ENCODE measurements at places on chromosomes 11 and 22.

DNA sequence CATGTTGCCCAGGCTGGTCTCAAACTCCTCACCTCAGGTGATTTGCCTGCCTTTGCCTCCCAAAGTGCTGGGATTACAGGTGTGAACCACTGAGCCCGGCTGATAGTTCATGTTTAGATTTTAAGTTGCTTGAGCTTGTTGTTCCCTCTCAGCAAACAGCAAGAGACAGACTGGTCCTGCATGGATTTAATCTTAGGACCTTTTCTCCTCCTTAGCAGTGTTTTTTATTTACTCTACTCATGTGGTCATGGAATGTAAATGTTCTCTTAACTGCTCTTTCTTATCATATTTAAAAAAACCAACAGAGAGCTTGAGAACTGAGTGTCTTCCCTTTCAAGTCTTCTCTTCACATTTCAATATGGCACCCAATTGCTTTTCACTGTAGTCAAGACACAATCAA lies 22.7 kb upstream of the PRDM10 start:
- no peak for DNase-seq

GRCh38 chr11:58654908-58655296 lies 32.4 kb downstream of the CNTF start:
- no peak for DNase-seq

DNA sequence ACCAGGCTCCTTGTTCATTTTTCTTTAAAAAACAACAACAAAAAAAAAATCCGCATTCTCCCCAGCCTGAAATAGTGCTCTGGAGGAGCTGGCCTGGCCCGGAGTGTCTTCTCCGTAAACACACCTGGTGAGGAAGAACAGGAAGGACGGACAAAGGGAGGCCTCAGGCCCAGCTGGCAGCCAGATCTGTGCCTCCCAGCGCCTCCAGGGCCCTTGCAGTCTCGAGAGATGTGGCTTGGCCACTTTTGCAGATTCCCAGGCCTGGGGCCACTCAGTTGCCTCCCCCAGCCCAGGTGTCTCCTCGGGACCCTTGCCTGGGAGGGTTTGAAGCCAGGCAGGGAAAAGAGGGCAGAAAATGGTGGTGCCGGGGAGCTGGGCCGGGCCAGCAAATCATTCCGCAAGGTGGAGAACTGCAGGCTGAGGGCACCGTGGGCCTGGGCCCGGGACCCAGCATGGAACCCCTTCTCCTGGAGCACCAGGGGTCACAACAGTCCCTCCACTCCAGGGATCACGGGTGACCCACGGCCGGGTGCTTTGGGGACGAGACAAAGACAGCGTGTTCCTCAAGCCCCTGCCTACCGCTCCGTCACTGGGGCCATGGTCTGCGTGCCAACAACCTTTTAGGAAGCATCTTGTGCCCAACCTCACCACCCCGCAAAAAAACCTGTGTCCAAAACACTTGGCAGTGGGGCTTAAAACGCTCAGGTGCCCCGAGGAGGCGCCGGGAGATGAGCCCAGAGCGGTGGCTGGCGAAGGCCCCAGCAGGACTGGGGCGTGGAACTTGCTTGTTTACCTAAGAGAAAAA lies 67.1 kb upstream of the WNT7B start:
- DNase-seq, result peak; percentile 41

GRCh38 chr11:14414470-14415461 lies 55.8 kb upstream of the RRAS2 start:
- no peak for DNase-seq

- no peak for DNase-seq
Measured at GRCh38 chr22:39999144-39999757, 4.5 kb downstream of the FAM83F start.

GRCh38 chr22:23306926-23307325 lies 126.6 kb downstream of the BCR start:
- DNase-seq, result no peak

GRCh38 chr11:36343436-36343835 lies 47.3 kb downstream of the PRR5L start:
- no peak for DNase-seq

DNA sequence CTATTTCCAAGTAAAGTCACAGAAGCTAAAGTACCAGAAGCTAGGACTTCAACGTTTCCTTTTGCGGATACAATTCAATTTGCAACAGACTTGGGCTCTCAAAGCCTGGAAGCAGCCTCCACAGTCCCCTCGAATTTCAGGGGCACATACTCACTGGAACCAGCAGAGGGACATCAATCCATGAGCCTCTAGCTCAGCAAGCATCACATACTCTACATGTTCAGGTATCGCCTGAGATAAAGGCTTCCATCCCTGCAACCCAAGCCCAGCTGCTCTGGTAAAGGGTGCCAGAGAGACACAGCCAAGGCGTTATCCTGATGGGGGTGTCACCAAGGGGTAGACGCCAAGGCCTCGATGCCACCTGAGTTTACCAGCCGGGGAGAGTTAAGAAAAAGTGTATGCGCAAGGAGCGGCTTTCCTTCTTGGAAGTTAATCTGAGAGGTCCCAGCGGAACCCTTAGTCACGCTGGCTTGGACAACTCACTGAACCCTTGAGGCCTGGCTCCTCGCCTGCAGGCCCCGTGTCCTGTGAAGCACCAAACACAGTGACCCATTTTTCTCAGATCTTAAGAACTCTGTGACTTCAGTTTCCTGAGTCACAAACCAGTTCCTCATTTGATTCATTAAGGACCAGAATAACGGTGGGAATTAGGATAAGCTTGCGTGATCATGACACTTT lies 13.0 kb downstream of the LTO1 start:
- no peak for DNase-seq

DNA sequence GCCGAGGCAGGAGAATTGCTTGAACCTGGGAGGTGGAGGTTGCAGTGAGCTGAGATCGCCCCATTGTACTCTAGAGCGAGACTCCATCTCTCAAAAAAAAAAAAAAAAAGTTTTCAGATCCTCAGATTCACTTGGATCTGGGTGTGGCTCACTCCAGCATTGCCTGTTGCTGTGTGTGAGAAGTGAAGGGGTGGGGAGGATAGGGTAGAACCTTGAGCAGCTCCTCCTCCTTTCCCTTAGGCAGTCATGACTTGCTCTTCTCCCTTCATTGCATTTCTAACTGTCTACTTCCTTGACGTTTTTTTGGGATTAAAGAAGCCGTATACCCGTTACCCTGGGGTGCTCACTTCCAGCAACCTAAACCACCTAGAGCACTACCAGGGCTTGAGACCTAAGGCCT lies 63.1 kb upstream of the YWHAH start:
- DNase-seq, result no peak

DNA sequence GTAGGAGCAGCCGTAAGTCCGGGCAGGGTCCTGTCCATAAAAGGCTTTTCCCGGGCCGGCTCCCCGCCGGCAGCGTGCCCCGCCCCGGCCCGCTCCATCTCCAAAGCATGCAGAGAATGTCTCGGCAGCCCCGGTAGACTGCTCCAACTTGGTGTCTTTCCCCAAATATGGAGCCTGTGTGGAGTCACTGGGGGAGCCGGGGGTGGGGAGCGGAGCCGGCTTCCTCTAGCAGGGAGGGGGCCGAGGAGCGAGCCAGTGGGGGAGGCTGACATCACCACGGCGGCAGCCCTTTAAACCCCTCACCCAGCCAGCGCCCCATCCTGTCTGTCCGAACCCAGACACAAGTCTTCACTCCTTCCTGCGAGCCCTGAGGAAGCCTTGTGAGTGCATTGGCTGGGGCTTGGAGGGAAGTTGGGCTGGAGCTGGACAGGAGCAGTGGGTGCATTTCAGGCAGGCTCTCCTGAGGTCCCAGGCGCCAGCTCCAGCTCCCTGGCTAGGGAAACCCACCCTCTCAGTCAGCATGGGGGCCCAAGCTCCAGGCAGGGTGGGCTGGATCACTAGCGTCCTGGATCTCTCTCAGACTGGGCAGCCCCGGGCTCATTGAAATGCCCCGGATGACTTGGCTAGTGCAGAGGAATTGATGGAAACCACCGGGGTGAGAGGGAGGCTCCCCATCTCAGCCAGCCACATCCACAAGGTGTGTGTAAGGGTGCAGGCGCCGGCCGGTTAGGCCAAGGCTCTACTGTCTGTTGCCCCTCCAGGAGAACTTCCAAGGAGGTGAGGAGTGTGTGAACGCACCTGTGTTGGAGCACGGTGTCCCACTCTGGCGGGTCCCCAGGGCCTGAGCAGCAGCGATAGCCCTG lies at the start of gene TAGLN:
Gene TAGLN, plus strand, starts transcription at position 318 of the 863 bp plus-strand sequence. CDS start 3,644 bp downstream, outside the sequence.
- no peak for DNase-seq

GRCh38 chr11:111393096-111393495 lies 14.0 kb upstream of the POU2AF1 start:
- DNase-seq, result no peak

DNA sequence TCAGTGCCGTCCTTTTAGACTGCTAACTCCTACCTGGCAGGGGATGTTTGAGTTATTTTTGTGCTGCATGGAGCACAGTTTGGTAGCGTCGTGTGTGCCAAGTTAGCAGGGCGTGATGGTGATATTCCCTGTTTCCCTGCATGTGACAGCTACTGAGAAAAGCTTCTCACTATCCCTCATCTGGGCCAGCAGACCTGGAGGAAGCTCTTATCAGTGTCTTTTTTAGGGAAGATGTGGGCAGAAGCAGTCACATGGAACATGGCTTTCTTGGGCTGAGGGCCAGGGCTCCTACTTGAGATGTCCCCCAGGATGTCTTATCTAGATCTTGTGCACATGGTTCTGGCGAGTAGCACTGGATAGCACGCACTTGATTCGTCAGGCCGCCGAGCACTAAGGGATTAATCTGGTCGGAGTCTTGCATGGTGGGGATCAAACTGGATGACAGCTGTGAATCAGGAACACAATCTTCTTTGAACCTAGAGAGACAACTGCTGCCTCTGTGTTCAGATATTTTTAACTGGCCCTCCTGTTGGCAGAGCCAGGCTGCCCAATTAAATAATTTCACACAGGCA lies 33.8 kb downstream of the TECTA start:
- DNase-seq, result no peak

GRCh38 chr22:37054056-37054395 lies 2.5 kb downstream of the KCTD17 start:
- DNase-seq, result no peak

DNA sequence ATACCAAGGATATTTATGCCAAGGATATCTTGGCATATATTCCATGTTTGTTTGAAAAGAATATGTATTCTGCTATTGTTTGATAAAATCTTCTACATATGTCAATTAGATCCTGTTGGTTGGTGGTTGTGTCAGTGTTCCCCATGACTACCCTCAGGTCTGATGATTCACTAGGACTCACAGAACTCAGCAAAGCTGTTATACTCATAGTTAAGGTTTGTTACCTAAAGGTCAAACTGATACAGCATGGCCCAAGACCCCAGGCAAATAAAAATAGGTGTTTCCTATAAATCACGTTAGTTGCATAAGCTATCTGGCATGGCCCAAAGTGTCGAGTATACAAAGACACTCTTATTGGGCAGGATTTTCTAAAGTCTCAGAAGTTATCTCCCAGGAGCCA lies 30.2 kb upstream of the B3GNT6 start:
- DNase-seq, result no peak

DNA sequence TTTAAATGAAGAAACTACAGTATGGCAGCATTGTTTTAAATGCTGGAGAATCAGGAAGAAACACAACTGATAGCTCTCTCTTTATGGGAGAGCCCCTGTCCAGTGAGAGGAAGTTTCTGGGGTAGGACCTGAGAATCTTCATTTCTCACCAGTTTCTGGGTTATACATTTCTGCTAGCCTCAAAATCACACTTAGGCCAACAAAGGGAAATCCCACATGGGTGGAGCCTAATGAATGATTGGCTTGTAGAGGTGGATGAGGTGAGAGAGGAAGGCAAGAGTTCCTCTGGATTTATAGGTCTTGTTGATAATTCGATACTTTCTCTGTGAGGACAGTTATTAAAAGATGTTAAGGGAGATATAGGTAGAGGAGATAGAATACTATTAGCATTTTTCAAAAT lies 1397.3 kb upstream of the TENM4 start:
- DNase-seq, result no peak

DNA sequence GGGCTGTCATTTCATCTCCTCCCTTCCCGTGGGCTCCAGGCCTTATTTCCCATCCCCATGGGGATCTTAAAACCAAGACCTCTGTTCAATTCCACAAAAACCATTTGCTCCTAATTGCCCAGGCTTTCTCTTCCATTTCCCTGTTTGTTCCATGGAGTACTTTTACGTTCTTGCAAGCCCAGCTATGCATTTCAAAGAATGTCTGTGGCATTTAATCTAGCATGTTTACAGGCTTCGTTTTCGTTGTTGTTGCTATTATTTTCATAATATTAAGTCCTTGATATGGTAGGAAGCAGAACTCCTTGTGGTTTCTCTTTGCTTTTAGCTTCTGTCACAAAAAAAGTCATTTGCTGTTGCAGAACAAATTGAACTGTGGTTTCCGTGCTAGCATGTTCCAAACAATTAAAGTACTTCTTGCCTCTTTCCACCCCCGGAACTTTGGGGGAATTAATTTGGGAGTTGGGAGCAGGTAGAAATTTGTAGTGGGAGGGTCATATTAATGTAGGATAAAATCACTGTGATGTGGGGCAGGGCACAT lies 68.1 kb upstream of the SLC22A12 start:
- no peak for DNase-seq

GRCh38 chr11:7611411-7611810 lies 61.9 kb downstream of the CYB5R2 start:
- no peak for DNase-seq

- no peak for DNase-seq
Measured at GRCh38 chr11:36211761-36212430, 77.3 kb downstream of the COMMD9 start.

GRCh38 chr22:27003297-27003696 lies 345.9 kb downstream of the MIAT start:
- DNase-seq, result no peak

- no peak for DNase-seq
Measured at GRCh38 chr22:44444341-44445306, 53.4 kb downstream of the RTL6 start.

DNA sequence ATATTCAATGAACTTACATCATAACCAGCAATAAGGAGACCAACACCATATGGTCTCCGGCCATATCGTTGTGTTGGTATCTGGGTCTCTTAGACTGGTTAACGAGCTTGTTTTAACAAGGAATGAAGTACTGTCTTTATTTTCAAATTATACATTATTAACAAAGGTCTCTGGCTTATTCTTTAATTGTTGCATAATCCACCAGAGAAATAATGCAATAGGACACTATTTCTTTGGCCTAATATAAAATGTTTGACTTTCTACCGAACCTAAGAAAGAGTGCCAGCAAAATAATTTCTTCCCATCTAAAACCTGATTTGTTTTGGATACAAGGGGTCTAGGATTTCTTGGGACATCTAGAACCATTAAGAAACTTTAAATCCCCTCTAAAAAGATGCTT lies 6.4 kb downstream of the PSMA1 start:
- DNase-seq, result no peak

- DNase-seq, result no peak
Measured at GRCh38 chr22:39655004-39655579, 84.5 kb downstream of the CACNA1I start.

Measured in NCI-H510A treated with DMSO at 0.1 percent for 48 hours (cell line).